COLO829 (cell line): ENCODE measurements at places on chromosomes 12 and 14.

DNA sequence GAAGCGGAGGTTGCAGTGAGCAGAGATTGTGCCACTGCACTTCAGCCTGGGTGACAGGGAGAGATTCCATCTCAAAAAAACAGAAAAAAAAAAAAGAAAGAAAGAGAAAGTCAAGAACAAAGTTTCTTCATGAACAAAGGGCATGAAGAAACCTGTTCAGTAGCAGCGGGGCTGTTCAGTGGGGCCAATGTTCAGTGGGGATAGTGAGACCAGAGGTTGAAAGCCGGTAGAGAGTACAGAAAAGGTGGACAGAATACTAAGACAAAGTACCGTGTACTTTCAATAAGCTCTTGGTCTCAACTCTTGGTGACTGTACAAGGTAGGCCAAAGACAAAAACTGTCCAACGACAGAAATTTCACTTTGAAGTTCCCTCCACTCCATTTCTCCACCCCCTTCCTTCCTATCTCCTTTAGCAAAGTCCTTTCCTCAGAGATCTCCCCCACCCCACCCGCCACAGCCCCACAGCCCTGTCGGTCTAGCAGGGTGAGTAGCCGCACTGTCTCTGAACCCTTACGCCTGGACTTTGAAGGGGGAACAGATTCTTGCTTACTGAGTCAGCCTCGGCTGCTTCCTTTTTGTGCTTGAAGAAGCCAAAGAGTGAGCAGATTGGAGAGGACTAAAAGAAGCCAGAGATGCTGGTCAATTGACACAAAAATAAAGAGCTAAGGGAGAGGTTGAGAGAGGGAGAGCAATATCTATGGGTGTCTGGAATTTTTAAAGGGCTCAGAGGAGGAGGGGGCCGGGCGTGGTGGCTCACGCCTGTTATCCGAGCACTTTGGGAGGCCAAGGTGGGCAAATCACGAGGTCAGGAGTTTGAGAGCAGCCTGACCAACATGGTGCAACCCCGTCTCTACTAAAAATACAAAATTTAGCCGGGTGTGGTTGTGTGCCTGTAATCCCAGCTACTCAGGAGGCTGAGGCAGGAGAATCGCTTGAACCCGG lies 44.2 kb upstream of the FOS start:
- no peak for DNase-seq

GRCh38 chr14:68972507-68973218 lies 6.4 kb downstream of the ACTN1 start:
- no peak for DNase-seq

GRCh38 chr14:54567224-54567638 lies 303 bp downstream of the SAMD4A start:
- DNase-seq = no peak

GRCh38 chr14:68462683-68463082 lies 330.2 kb downstream of the ZFP36L1 start:
- no peak for DNase-seq

DNA sequence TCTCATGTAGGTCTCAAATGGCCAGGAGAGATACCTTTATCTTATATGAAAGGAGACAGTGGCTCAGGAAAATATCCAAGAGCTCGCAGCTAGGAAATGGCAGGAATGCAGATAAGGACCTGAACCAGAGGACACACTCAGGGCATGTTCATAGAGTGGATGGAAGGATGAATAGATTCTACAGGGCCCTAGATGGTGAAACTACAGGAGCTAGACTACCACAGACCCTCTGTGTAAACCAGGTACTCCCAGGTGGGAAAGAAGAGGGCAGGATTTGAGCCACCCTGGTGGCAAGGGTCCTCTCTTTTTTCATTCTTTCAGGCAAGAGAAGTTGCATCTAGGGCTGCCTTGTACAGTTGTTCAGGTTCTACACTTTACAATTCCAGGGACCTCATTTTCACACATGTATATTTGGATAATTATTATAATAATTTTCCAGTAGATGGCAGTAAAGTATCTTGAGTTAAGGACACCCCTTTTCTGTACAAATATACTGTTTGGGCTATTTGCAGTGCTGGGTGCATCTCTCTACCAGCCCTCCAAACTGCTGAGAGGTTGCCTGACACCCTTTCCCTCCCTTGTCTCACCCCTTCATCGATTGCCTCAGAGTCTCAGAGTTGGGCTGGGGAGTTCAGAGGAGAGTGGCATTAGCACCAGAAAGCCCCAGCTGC lies 10.5 kb upstream of the ZDHHC22 start:
- DNase-seq = peak; percentile 72

GRCh38 chr12:38905480-38906351 lies at the start of gene CPNE8:
CPNE8 (minus strand) TSS chr12:38905591; CDS start chr12:38905534, 57 bp downstream.
- peak; percentile 85 for DNase-seq

- no peak for DNase-seq
Measured at GRCh38 chr12:11070999-11071398, 8.9 kb upstream of the TAS2R46 start.

DNA sequence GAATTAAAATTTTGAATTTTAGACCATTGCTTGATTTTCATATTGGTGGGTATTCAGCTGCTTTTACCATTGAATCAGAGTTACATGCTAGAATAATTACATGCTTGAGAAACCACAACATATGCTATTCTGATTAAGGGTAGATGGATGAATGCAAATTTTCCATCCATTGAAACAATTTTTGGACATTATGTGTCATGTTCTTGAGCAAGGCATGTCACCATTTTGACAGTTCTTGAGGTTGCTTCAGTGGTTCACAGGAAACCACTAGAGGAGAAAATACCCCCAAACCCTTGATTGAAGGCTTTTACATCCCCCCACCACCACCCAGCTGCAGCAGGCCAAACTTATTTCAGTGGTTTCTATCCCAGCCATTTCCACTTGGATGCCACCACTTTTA lies 13.5 kb downstream of the UBR7 start:
- DNase-seq = no peak

- peak; percentile 77 for DNase-seq
Measured at GRCh38 chr14:44782775-44783238, 178.9 kb downstream of the KLHL28 start.

DNA sequence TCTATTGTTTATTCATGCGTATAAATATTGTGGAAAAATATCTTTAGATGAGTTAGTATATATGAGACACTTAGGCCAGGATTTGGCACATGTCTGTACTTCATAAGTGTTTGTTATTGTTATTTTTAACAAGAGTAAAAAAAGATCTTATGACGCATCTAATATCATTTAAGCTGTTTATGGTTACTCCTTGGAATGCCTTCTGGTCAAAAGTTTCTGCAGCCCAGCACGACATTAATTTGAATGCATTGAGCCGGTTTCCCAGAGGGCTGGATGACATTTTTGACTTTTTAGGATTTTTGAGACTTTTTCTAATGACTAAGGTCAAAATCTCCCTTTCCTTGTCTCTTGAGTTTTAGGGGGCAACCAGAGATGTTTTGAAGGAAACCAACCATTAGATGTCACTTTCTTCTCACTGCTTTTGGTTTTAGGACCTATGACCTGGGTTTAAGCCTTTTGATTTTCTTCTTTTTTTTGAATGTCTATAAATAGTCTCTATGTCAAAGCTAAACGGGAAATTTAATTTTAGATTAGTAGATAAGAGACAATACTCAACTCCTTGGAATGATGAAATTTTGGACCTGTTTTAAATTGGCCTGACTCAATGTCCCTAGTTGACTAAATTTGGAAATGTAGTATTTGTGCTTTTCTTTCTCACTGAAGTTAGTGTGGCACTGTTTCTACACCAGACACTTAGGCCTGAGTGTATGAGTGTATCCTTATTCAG lies 215.5 kb downstream of the AEBP2 start:
- no peak for DNase-seq

DNA sequence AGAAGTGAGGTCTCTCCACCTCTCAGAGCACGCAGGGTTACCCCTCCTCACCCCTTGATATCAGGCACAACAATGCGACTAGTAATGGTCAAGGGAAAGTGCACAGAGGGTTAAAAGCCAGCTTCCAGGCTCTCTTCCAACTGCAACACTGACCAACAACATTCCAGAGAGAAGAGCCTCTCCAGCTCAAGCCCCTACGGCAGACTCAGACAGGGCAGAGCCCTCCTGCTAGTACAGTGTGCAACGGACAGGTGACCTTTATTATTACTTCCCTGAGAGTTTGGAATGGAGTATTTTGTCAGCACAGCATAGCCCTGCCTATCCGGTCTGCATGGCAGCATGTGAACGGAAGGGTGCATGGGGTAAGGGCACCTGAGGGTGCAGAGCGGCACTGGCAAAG lies 73.0 kb downstream of the PTPN21 start:
- no peak for DNase-seq

DNA sequence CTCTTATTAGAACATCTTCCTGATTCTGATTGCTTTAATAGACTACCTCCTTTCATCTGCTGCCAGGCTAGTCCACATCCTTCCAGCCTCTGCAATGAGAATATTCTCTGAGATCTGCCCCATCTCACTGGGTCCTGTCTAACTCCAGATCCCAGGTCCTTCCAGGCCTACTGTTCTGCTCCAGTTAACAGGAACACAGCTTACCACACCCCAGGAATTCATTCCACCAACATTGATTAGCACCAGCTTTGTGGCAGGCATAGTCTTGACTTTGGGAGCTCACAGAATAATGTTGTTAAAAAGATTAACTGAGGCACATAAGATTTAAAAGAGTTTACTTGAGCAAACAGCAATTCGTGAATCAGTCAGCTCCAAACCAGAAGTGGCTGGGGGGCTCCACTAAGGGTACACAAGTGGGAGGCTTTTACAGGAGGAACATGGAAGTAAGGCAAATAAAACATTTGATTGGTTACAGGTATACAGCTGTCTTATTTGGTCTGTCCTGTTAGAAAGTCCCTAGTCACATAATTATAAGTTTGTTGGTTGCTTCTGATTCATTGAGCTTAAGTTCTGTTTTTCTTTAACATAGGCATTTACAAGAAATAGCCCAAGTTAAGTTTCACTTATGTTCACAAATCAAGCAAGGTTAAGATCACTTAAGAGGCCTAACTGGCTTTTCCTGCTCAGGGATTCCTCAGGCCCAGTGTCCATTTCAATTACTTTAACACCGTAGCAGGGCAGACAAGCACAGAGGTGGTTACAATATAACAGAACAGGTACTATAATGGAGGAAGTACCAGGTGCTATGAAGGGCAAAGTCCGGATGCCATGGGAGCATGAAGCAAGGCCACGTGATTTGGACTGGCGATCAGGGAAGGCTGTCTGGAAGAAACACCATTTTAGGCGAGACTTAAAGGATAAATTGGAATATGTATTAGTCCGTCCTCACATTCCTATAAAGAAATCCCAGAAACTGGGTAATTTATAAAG lies 12.2 kb upstream of the MYH7 start:
- DNase-seq = no peak

GRCh38 chr14:30214014-30214413 lies 286.4 kb upstream of the PRKD1 start:
- DNase-seq = no peak

GRCh38 chr14:106308839-106309389 lies 782.5 kb downstream of the TMEM121 start:
- peak; percentile 4 for DNase-seq

- DNase-seq = peak; percentile 76
Measured at GRCh38 chr12:104121001-104121400, 17.0 kb downstream of the NFYB start.

DNA sequence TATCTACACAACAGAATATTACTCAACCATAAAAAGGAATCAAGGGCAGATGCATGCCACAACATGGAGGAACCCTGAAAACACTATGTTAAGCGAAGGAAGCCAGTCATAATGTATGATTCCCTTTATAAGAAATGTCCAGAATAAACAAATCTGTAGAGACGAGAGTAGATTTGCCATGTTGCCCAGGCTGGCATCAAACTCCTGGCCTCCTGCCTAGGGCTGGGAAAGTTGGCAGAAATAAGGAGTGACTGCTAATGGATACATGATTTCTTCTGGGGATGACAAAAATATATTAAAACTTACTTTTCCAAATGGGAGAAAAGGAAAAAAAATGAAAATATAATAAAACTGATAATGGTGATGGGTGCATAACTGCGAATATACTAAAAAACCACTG lies 10.9 kb downstream of the CLIP1 start:
- DNase-seq = no peak

DNA sequence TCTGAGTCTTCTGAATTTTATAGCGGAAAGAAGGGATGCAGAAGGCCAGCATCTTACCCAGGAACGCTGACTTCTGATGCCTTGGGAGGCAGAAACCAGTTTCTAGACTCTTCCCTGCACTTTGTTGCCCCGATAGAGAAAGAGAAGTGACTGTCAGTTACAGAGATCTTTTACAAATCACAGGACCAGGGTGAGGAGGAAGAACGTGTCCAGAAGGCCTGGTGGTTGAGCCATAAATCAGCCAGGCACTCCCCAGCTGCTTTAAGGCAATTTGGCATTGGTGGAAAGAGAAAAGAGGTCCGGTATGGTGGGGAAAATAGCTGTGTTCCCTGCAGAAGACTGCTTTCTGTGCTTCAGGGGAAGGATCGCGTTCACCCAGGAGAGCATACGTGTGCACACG lies 88.7 kb upstream of the KCNA1 start:
- DNase-seq = no peak

DNA sequence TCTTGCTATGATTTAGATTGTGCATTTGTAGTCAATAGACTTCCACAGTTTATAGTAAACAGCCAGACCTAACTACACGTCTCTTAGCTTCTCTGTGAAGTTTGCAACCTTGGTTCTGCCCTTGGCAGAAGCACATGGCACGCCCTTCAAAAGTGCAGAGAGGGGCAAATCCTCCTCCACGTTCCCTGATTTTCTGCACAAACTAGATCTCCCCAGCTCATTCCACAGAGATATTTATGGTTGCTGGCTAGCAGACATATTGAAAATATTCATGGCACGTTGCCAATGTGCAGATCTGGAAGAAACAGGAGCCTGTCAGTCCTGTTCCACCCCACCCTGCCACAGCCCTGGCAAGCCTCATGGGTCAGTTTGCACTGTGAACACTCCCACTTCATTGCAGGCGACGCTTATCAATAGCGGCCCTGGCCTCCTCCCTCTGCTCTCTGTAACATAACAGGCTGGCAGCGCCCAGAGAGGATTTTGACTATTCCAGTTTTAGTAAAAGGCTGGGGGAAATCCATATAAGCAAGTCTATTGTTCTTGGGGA lies 6.5 kb upstream of the LGALS3 start:
- DNase-seq = no peak

GRCh38 chr14:95885866-95886265 lies 9.2 kb downstream of the TUNAR start:
- DNase-seq = no peak

GRCh38 chr14:101980700-101981099 lies 16.3 kb downstream of the DYNC1H1 start:
- DNase-seq = peak; percentile 88

DNA sequence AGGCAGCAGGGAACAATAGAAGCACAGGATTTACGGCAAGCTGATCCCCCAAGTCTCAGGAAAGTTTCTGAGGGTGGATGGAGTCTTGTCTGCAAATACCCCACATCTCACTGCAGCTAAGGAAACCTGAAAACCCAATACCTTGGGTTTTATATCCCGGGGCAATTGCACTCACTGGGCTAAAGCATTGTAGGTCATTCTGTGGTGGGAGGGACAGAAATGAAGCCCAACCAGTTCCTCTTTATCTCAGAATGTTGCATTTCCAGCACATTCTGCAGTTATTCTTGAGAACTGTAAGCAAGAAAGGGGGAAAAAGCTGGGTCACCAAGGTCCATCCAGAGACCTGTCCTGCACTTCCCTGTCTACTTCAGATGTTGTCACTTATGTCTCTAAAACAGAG lies 39.8 kb downstream of the C12orf42 start:
- no peak for DNase-seq

- no peak for DNase-seq
Measured at GRCh38 chr14:33936391-33936790, 14.5 kb downstream of the EGLN3 start.
